Left kidney (tissue), 8 donors: ENCODE measurements at places on chromosomes 3 and 15. TPM values are rescaled to one million over a fixed set of nuclear protein-coding genes. Genes with fewer than 3 reads are reported as not detected.

BFSP2 gene
- polyA plus RNA-seq: 0.33 TPM

RBP2 gene
- 0.75 TPM for polyA plus RNA-seq

NLGN1 gene
- polyA plus RNA-seq: 2.9 TPM

RARRES1 gene
- polyA plus RNA-seq: 12.6 TPM

GP9 gene
- 0.47 TPM for polyA plus RNA-seq

DNA sequence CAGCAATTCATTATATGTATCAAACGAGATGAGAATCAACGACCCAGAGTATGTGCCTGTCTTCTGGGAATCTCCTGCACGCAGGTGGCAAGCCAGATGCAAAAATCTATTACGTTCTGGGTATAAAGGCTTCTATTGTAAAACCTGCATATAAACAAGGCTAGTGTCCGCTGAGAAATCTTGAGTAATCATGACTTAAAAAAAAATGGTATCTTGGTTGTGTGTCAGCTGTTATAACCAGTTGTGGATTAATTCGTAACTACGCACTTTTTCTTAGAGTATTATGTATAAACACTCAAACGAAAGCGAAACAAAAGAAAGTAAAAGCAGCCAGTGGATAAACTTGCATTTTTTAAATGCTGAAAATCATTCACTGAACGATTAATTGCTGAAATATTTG lies 509.1 kb downstream of the RSL24D1 start:
- DNase-seq: no peak

DNA sequence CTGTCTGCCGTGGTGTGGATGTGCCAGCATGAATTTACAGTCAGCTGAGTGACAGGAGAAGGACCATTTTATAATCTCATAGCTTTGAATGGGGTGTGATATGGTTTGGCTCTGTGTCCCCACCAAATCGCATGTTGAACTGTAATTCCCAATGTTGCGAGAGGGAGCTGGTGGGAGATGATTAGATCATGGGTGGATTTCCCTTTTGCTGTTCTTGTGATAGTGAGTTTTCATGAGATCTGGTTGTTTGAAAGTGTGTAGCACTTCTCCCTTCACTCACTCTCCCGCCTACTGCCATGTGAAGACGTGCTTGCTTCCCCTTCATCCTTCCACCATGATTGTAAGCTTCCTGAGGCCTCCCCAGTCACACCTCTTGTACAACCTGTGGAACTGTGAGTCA lies 111.9 kb upstream of the CHD2 start:
- DNase-seq: no peak

DNA sequence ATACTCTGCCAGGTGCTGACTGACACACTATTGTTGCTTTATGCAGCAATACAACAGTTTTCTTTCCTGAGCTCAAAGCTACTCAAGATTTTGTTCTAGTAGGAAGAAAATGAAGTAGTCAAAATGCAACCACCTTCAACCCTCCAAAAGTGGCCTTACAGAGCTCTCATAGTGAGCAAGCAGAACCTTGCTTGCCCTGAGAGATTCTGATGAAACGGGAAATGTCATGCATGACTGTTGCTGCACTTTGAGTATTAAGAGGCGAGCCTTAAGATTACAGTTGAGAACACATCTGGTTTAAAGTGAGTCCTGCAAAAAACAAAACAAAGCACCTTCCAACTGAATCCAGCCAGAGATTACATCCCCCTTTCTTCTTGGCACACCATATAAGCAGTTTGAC lies 29.7 kb downstream of the MINDY4B start:
- DNase-seq: no peak

- DNase-seq: no peak
Observed at GRCh38 chr3:71247221-71247957, 336.1 kb downstream of the FOXP1 start.

DNA sequence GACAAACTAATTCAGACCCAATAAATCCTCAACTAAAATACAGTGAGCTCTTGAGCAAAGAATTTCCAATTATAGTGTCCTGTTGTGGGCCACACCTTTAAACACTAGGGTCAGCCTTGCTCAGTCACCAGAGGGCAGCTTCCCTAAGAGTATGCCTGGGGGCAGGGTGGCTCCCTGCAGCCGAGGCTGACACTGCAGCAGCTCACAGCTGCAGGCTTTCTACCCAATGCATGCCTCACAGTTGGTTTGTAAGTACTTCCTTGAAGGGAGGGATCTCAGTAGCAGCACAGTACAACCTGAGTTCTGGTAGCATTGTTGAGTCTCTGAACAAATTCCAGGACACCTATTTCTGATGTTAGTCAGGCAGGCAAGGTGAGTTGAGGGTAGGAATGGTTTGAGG lies 335.6 kb downstream of the TUSC7 start:
- DNase-seq: no peak

DNA sequence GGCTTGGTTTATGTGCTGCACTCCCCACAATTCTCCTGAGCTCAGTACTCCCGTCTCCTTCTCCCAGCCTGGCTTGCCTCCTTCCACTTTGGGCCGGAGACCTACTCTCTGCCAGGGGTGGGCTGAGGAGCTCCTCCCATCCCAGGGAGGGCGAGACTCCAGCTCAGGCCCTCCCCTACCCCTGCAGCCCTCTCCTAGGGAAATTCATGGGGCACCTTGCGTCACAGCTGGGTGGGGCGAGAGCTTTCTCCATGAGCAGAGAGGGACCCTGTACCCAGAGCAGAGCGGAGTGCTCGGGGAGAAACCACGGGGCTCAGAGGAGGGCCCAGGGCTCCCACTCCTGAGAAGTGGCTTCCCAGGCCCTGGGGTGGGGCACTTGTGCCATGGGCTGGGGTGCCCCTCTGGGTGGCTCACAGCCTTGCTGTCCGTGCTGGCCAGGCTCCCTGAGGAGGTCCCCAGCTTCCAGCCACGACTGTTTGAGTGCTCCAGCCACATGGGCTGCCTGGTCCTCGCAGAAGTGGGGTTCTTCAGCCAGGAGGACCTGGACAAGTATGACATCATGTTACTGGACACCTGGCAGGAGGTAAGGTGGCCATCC lies 13.3 kb downstream of the VILL start:
- DNase-seq: no peak

- no peak for DNase-seq
Observed at GRCh38 chr15:99124641-99125040, 19.8 kb downstream of the SYNM start.

DNA sequence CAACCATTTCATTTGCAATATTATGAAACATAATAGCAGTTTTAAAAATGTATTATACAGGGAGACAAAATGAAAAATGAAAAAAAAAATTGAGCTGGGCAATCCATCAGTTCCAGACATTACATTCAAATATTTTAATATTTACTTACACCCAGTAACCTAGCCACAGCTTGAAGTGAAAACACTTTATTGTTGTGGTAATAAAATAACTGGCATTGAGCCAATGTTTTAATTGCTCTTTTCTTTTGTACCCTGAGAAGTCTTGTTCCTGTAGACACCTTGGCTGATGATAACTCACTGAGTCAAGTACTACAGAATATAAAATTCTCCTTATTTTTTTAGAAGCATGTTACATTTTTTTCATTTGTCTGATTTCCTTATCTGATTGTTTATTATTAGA lies 180.6 kb downstream of the ROBO1 start:
- no peak for DNase-seq

- DNase-seq: no peak
Observed at GRCh38 chr15:64869501-64869900, 27.8 kb downstream of the PLEKHO2 start.

DNA sequence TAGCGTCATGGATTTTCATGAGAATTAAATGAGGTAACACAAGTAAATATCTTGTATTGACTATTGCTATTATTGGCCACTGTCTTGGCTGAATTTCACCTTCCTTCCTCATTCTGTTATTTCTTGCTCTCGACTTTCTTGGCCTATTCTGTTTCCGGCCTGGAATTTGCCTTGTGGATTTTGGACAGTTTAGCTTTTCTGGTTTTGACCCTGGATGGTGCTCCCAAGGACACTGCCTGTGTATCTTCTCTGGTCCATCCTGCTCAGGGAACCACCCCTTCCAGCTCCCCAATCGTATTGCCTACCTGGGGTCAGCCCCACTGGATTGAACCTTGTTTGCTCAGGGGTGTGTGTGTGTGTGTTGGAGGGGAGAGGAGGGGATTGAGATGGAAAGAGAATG lies 376.2 kb upstream of the C2CD4B start:
- DNase-seq: no peak
